ENCODE measurements at places on chromosomes 6 and 20. TPM values are rescaled to one million over a fixed set of nuclear protein-coding genes. Genes with fewer than 3 reads are reported as not detected.

Gene GNL1
- 45.8 TPM for polyA plus RNA-seq

Gene COL19A1
- 14.1 TPM for polyA plus RNA-seq

Gene EYA2
- polyA plus RNA-seq, result not detected

Gene GINS1
- polyA plus RNA-seq, result 1.9 TPM

Gene SMPDL3A
- polyA plus RNA-seq, result not detected

Gene PRICKLE4
- not detected for polyA plus RNA-seq

Gene FKBP5
- polyA plus RNA-seq, result 20.4 TPM

Gene ZNF165
- polyA plus RNA-seq, result 5.4 TPM

Gene TLDC2
- not detected for polyA plus RNA-seq

Gene ADGRF1
- not detected for polyA plus RNA-seq

Gene POM121L2
- polyA plus RNA-seq, result not detected

All from naive B cell (primary cell).